ENCODE measurements at places on chromosomes 12 and 14.

GRCh38 chr12:13386323-13387039, 190.0 kb downstream of the EMP1 start:
- DNase-seq, result no peak

DNA sequence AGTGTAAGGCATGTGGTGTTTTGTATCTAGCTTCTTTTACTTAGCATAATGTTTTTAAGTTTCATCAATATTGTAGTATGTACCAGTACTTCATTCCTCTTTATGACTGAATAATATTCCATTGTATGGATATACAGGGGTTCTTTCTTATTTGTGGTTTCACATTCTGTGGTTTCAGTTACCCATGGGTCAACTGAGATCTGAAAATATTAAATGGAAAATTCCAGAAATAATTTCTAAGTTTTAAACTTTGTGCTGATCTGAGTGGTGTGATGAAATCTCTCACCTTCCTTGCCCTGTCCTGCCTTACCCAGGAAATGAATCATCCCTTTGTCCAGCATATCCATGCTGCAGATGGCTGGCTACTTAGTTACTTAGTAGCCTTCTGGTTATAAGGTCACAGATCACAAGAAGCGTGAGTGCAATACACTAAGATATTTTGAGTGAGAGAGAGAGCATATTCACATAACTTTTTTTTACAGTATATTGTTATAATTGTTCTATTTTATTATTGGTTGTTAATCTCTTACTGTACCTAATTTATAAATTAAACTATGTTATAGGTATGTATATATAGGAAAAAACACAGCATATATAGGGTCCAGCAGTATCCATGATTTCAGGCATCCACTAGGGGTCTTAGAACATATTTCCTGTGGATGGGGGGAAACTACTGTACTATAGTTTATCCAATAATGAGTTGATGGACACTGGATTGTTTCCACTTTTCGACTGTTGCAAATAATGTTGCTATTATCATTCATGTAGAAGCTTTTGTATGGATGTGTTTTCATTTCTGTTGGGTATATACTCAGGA, 59.6 kb upstream of the LRTM2 start:
- DNase-seq, result no peak

DNA sequence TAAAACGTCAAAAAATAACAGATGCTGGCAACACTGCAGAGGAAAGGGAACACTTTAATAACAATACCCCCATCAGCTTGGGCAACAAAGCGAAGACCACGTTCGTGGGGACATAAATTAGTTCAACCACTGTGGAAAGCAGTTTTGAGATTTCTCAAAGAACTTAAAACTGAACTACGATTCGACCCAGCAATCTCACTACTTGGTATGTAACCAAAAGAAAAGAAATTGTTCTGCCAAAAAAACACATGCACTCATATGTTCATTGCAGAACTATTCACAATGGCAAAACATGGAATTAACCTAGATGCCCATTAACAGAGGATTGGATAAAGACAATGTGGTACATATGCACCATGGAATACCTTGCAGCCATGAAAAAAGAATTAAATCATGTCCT, 81.2 kb upstream of the RAP1B start:
- no peak for DNase-seq

DNA sequence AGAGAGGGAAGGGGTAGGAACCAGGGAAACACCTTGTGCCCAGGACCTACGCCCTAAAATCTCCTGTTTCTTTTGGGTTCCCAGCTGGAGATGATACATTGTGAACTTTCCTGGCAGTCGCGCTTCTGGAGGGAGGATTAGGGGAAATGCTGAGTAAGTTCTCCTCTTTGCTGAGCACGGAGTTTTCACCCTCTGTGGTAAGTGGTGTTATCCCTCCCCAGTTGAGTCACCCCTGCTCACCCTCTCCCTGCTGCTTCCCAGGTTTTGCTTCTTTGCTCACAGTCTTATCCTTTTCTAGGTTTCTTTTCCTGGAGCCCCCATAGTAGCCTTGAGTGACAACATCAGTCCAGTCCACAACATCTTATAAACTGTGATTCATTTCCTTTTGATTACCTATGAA, 789.1 kb downstream of the TMEM121 start:
- no peak for DNase-seq

DNA sequence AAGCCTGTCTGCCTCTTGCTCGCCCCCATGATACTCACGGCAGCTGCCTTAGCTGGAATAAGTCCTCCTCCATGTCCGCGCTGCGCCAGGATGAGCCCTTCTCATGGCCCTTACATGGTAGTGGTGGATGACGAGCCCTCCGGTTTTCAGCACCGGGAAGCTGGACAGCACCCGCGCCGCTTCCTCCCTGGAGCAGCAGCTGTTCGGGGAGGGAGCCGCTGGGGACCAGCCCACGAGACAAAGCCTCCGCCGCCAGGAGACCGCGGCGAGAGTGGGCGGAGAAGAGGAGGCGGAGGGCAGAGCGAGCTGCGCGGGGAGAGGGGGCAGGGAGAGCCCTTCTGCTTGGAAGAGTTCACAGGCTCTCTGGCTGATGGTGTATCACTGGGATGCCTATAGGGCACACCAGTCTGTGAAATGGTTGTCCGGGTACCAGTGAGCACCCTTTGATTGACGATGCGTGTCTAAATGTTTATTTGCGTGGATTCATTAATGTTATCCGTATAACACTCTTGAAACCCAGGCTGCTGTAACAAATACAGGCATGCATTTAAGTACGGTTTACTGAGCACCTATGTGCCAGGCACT, at the start of gene SVOP:
Gene SVOP, minus strand, starts transcription at position 273 of the 585 bp plus-strand sequence. Its CDS starts 200 bp downstream, at position 73.
- DNase-seq, result no peak

DNA sequence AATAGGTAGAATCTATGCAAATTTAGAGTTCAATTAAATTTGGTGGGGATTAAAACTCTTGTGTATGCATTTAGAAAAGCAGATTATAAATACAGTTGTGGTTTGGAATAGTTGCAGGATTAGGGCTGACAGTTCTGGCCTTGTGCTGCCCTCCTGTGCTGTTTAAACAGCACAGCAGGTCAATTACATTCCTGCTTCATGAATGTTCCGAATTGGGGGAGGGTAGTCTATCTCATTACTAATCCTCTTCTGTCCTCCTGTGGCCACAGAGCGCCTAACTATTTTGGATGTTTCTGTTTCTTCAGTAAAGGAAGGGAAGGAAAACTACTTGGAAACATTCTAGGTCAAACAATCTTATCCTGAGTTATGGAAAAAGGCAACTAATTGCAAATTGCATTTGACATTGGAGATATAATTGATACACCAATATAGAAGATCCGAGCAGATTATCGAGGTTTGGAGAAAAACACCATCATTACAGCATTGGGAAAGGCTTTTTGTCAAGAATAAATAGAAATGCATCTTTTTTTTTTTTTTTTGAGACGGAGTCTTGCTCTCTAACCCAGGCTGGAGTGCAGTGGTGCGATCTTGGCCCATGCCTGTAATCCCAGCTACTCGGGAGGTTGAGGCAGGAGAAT, 8.7 kb upstream of the GPR19 start:
- no peak for DNase-seq

GRCh38 chr14:42965512-42965911, 1358.8 kb downstream of the LRFN5 start:
- DNase-seq, result no peak

DNA sequence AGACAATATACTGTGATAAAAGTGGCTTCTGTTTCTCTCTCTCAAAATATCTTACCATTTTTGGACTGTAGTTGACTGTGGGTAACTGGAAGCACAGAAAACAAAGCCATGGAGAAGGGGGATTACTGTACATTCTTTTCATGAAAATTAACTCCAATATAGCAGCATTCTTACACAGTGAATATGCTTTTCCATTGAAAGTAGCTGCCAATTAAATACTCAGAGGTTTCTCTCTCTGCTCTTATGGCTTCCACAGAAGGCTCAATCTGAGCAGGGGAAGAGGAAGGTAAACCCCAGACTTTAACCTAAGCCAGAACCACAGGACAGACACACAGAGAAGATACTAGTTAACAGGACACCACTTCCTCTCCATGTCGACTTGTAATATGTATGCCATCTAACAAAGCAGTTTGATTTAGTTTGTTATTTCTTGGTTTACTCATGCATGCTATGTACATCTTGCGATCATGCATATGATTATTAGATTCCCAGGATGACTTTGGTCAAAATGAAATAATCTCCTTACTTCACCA, 150.2 kb downstream of the SSPN start:
- no peak for DNase-seq

DNA sequence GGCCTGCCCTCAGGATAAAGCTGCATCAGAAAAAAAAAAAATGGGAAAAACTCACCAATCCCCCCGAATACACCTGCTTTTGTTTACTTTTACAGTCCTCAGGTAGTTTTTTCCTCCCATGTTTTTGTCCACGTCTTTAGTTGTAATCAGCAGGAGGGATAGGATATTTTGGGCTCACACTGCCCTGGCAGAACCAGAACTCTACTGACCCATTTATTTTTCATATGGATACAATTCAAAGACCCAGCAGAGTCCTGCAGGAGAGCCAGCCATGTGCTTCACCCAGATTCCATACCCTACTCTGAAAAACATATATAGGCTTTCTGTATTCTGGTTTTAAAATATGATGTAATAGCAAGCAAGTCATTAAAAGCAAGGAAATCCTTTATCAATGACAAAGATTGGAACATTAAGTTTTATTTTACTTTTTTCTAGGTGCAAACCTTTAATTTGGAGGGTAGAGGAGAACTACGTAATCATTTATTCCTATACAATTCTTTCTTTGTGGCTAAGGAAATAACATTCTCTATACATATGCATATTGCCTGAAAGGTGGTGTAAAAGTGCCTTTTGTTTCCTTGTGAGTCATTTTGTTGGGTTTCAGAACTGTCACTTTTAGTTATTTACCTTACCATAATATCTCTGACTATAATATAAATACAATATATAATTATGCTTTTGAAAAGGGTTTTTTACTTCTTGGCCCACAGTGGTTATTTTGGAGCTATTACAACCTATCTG, 19.1 kb downstream of the DACT1 start:
- no peak for DNase-seq

DNA sequence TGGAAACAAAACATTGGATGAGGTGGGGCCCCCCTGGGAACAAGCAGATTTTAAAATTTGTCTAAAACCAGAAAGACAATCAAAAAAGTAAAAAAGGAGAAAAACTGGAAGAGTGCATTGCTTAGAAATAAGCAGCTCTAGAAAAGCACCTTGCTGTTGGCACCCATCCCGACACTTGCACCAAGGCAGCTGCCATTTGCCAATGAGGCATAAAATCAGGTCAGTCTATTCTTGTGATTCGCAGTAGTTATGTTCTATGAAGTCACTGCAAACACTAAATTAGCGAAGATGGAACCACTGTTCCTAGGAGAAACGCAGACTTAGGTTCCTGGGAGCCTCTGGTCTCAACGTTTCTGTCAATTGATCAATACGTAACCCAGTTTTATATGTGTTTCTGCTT, 16.2 kb downstream of the VPS33A start:
- no peak for DNase-seq

All from stimulated activated CD4-positive, alpha-beta T cell treated with anti-CD3 and anti-CD28 coated beads, TNF-alpha, amount 100 ng/mL, for 1 hour (primary cell).